ENCODE measurements at places on chromosomes 4 and X.

- DNase-seq, result no peak
These were observed 18.9 kb upstream of the CXCL8 start for GRCh38 chr4:73721435-73721834.

- no peak for DNase-seq
These were observed 63.3 kb downstream of the KLHL4 start for GRCh38 chrX:87580862-87581261.

DNA sequence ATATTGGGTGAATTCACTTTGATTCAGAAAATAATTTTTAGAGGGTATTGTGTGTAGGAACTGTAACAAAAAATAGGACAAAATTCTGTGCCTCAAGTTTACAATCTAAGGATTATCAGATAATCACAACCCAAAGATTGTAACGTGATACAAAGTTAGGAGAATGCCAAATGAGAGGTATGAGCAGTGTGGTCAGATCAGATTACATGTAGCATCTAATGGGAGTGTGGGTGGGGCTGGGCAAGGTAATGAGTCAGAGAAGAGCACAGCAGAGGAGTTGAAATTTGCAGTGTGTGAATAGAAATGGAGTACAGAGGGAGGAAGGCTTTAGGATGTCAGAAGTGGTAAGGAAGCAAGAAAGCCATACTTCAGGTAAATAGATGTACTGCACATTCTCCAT, 103.4 kb upstream of the TEX13A start:
- DNase-seq, result no peak

DNA sequence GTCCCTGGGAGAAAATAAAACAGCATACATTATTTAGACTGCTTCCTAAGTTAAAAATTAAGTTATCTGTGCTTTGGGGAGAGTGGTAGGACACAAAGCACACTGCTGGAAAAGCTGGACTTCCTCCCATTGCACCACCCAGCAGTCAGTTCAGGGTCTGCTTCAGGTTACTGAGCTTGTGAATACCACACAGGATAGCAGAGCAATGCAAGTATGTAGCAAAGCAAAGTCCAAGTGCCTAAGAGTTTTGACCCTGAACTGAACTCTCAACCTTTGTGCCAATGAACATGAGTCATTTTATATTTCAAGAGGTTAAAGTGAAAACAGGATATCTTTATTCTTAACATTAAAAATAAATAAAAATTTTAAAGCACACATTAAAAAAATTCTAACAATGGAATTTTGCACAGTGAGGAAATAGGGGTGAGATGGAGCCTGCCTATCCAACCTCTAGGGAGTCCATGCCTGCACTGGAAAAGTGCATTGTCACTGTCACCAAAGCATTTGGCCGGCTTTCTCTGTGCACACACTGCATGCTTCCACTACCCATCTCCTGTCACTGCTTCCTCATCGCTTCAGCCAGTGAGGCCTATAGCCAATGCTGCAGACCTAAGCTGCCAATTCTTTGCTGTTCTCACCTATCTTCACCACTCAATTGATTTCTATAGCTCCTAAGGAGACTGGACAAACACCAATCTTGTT, 50.9 kb downstream of the ABCG2 start:
- no peak for DNase-seq

DNA sequence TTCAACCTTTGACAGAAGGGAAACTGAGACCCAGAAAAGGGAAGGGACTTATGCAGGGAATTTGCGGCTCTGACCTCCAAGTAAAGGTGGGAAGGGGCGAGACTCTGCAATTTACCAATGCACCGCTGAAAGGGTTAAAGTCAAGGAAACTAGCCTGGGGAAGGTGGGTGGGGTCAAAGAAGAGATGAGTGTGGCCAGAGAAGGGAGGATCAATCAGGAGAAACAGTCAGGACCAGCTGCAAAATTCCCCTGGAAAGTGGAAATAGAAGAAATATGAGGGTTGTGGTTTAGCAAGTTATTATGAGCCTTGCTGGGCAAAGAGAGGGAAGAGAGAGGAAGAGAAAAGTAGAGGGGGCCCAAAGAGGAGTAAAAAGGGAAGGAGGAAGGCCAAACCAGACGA, 30.5 kb downstream of the STARD8 start:
- no peak for DNase-seq

GRCh38 chr4:106277140-106277675, 38.8 kb downstream of the TBCK start:
- DNase-seq, result no peak

GRCh38 chrX:39846460-39846859, 251.3 kb downstream of the BCOR start:
- no peak for DNase-seq

DNA sequence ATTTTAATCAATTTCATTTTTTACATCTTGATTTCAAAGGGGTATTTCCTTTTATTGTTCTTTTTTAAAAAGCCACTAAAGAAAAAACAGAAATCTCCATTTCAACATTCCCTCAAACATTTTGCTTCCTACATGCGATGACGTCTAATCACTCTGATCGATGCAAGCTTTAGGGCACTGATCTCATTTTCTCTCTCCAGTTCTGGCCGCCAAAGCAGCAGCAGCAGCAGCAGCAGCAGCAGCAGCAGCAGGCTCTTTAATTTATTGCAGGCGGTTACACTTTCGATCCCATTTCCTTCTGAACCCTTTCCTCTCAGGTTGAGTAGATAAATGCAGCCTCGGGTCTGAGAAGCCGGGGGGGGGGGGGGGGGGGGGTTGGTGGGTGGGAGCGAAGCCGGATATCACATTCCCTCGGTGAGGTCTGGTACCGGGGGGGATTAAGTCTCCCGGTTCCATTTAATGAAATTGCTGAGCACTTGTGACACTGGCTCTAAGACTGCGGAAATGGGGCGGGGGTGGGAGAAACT, 3.4 kb upstream of the PCDH7 start:
- DNase-seq, result no peak

DNA sequence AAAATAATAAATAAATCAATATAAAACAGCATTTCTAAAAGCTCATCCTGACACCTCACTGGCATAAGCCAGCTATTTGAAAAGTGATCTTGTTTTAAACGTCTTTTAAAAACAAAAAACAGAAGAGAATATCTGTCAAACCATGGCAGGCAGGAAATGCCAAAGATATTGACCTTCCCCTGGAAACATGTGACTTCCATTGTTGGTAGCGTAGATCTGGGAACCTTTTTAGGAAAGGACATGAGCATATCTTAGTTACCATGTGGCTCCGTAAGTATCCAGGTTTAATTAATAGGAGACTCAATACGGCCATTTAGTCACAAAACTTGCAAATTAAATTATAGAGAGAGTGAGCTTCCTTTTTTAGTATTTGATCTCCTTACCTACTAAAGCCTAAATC, 83.0 kb upstream of the KLHL4 start:
- DNase-seq, result no peak

DNA sequence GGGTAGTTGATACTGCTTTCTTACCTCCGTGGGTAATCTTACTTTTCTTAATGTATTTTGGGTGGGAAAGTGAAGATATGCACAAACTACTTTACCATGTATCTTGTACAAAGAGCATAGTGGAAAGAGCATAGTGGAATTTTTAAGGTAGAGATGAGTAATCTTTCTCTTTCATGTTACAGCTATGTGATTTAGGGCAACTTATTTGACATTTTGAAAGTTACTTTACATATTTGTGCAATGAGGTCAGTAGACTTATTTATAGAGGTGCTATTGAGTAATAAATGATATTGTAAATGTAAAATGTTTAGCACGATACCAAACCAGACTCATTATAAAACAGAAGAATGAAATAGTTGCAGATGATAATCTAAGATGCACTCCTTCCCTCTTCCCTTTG, 351.2 kb downstream of the TRAM1L1 start:
- DNase-seq, result no peak

DNA sequence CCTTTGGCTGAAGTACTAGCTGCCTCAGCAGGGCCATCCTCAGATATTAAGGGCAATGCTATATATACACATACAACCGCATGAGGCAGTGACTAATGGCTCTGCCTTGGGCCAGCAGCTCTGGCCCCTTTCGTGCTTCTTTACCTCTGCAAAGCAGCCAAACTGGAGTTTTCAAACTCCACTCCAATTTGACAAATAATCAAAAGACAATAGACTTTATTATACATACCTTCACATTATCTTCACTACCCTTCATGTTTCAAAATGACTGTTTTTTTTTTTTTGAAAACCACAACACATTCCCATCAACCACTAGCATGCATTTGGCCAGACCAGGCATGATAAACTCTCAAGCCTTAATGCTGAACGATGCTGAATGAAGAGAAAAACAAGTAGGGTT, 187.7 kb downstream of the ENOX2 start:
- no peak for DNase-seq

GRCh38 chr4:2785613-2786012, 7.3 kb upstream of the SH3BP2 start:
- DNase-seq, result no peak

DNA sequence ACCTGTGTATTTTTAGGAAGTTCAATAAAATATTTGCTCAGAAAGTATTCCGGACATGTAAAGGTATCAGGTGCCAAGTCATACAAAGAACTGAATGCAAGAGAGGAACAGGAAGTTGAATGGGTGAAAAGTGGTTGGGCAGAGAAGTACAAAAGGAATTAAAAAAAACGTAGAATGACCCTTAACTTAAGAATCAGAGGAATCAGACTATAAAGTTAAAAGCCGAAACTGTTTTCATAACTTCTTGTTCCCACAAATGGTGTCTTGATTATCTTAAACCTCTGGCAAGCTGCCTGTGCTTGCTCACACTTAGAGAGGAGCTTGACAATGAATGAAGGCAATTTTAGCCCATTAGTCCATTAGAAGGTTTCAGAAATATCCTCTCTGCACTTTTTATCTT, 81.6 kb upstream of the HHIP start:
- no peak for DNase-seq

GRCh38 chrX:100072336-100072735, 337.7 kb downstream of the PCDH19 start:
- no peak for DNase-seq

DNA sequence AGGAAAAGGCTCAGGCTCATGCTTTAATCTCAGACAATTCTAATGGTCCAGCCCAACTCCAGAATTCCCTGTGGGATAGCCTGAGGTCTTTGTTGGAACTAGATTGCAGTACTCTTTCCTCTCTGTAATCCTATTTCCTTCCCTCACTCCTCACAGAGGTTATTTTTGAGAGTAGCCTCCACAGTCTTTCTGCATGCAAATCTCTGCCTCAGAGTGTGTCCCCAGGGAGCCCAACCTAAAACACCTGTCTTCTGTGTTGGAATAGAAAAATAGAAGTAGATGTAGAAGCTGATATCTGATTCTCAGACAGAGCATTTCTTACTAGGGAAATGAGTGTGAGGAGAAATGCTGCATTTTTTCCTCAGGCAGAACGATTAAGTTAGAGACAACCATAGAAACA, 915.5 kb upstream of the EPHA5 start:
- no peak for DNase-seq

- DNase-seq, result no peak
These were observed 48.5 kb upstream of the CYSLTR1 start for GRCh38 chrX:78375894-78376293.

GRCh38 chr4:152209772-152210493, 326.0 kb downstream of the FBXW7 start:
- DNase-seq, result no peak

DNA sequence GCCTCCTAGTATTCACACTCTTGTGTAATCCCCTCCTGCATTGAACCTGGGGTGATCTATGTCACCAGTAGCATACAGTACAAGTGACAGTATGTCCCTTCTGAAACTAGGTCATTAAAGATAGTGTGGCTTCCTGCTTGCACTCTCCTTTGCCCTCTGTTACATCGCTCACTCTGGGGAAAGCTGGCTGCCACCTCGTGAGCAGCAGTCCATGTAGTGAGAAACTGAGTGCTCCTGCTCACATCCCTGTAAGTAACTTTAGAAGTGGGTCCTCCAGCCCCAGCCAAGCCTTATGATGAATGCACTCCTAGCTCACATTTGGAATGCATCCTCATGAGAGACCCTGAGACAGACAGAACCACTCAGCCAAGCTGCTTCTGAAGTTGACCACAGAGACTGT, 89.8 kb upstream of the TNIP3 start:
- no peak for DNase-seq

GRCh38 chrX:24343719-24344118, 16.7 kb upstream of the SUPT20HL1 start:
- DNase-seq, result no peak

DNA sequence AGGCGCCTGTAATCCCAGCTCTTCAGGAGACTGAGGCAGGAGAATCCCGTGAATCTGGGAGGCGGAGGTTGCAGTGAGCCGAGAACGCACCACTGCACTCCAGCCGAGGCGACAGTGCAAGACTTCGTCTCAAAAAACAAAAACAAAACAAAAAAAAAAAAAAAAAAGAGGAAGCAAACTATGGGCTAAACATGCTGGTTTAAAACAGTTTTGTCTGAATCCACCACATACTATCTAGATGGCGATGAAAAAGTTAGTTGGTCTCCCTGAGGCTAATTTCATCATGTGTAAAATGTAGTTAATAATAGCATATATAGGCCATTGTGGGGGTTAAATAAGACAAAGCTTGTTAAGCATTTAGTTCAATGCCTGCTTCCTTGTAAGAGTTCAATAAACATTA, 451.1 kb downstream of the RPA4 start:
- no peak for DNase-seq

DNA sequence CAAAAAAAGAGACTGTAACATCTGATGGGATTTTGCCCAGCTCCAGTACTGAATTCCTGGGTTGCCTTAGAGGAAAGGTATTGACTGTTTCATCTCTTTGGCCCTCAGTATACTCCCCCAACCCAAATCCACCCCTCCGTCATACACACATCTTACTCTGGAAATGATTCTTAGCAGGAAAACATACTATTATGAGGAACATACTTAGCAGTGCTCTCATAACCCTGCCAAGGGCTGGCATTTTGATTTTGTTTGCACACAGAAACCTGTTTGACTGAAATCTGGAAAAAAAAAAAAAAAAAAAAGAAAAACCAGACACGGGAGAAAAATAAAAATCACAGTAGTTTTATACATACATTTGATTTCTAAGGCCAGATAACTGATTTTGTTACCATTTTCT, 19.4 kb upstream of the AR start:
- no peak for DNase-seq

DNA sequence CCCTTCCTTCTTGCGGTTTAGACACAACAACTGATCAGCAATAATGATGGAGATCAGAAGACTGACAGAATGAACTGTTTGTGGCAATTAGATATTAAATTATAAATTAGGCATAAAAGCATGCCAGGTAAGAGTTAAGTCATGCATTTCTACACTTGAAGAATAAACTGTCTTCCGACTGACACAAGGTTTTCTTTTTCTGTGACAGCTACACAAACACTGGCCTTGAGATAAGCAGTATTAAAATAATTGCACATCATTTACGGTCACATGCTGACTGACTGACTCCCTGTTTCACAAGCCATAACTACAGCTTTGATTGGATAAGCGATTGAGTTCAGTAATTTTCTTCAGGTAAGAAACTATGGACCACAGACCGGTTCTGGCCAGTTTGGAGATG, 56.2 kb downstream of the UBE2NL start:
- DNase-seq, result no peak

GRCh38 chr4:8345946-8346814, 76.6 kb downstream of the HTRA3 start:
- DNase-seq, result no peak
